HuH-7 (cell line): ENCODE measurements at places on chromosomes 1 and 21.

GRCh38 chr1:31651089-31651420 is 6.4 kb upstream of the PEF1 start:
- no peak for DNase-seq

DNA sequence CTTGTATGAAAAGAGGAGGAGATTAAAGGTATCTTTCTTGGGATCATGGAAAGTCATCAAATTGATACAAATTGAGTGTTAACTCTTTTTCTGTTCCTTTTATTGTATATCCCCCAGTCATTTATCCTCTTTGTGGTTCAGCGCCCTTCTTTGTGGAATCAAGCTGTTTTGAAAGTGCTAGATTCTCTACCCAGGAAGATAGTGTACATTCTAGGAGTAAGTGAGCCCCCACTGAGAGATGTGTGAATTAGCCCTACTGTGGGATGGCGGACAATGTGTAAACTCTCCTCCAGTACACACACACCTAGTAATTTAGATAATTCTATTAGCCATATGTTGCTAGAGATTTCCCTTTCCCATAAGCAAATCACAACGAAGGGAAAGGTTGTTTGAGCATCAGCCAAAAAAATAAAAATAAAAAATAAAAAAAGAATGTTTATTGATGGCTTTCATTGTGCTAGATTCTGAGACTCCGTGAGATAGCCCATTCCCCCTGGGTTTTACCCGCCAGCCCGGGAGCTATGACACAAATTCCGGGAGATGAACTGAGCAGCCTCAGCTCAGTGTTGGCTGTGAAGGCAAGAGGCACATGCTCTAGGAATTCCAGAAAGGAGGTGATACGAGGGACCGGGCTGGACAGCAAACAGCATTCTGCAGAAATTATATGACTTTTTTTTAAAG is 378.4 kb upstream of the RUNX1 start:
- DNase-seq, result no peak

DNA sequence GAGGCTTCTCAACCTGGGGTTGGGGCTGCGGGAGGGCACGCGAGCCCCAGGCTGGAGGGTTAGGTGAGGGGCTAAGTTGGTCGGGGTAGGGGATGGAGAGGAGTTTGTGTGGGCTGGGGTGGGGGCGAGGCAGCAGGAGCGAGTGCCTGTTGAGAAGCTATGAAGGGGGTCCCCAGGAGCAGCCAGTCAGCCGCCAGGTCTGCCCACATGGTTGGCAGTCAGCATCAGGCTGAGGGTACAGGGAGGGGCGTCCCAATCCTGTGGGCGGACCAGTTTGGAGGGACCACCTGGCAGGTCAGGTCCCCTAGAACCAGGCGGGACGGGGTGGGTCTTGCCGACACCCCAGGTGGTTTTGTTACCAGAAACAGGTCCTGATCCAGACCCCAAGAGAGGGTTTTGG is 400 bp upstream of the TRIM17 start:
- no peak for DNase-seq

- DNase-seq, result no peak
Measured at GRCh38 chr21:22885614-22886013, 1887.4 kb downstream of the NCAM2 start.
